Activated CD4-positive, alpha-beta T cell treated with anti-CD3 and anti-CD28 coated beads, Interleukin-2, amount 50 U/mL, for 48 hours (primary cell): ENCODE measurements at places on chromosomes 4 and X.

GRCh38 chrX:14354521-14354920 lies 174.8 kb upstream of the GLRA2 start:
- DNase-seq, result no peak

DNA sequence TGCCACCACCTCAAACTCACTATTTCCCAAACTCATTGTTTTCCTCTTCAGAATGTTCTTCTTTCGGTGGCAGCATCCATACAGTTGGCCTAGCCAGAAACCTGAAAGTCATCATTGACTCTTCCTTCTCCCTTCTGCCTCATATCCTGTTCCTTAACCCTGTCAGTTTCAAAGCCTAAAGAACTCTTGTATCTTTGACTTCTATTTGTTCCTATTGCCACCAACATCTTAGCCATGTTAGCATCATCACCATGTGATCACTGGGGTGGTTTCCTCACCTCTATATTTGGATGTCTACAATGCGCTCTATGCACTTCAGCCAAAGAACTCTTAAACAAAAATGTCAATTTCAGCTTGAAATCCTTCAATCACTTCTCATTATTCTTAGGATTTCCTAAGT lies 29.0 kb downstream of the DDX60L start:
- no peak for DNase-seq

DNA sequence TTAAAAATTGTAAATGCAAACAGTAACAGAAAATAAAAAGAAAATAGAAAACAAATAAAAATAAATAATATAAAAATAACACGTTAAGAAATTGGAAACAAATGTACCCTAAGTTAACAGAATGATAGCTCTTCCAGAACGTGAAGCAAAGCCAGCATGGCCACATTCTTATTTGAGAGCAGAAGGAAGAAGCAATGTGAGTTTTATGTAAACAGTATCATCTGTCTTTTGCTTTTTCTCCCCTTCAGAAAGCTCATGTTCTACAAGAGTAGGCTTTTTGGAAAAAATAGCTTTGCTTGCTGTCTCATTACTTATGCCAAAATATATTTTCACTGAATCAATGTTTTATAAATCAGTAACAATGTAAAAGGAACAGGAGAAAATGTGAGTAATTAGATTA lies 18.7 kb downstream of the NPY2R start:
- no peak for DNase-seq

DNA sequence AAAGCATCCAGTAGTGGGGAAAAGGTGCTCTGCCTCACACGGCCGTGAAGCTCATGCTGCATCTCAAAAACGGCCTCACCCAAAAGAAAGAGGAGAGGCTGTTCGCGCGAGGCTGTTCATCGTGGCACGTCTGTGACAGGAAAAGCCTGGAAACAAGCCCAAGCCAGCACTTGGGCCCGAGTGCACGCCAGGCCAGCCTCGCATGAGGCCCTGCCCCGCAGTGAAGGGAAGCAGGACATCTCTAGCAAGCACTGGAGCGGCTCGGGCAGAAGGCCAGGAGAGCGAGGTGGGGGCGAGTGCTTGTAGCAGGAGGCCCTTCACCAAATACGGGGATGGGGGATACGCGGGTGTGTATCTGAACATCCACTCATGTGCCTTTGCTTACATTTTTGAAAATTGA lies 39.9 kb upstream of the MXD4 start:
- no peak for DNase-seq

GRCh38 chrX:67568769-67569168 lies 24.9 kb downstream of the AR start:
- DNase-seq, result no peak

GRCh38 chr4:3611778-3612177 lies 79.6 kb upstream of the LRPAP1 start:
- DNase-seq, result no peak

- DNase-seq, result no peak
These were observed 24.4 kb downstream of the FRAS1 start for GRCh38 chr4:78081541-78081940.

GRCh38 chrX:133857640-133858269 lies 127.6 kb downstream of the GPC3 start:
- DNase-seq, result no peak

DNA sequence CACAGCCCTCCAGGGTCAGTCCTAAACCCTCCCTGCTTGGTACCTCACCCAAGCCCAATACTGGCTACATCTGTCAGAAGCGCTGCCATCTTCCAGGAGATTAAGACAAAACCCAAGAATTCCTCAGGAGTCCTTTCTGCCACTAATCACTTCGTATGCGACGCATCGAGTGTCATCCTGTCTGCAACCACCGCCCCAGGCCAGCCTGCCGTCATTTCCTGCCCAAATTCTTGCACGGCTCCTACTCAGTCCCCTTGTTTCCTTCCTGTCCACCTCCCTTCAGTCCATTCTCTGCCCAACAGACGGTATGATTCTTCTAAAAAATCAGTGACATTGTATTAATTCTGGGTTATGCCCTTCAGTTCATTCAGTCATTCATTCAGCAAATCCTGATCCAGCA lies 113.6 kb downstream of the NFKB1 start:
- no peak for DNase-seq

DNA sequence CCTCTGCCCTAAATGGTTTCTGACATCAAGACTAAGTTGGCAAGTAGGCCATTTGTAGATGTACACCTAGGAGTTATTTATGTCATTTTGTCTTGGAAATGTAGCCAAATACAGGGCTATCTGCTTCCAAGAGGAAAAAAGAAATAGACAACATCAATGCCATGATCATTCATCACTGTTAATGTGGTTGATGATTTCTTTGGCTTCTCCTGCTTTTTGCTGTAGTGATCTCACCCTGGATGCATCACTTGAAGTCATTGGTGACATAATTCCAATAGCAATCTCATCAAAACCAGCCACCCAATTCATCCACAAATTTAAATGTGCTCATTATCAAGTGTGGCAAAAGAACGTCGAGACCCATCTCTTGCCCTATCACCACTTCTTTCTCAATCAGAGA lies 222.6 kb upstream of the PPARGC1A start:
- no peak for DNase-seq
